ENCODE measurements at places on chromosomes 6 and 20.
A peak's percentile ranks its signal among the peaks of the same experiment; 100 is the strongest.

DNA sequence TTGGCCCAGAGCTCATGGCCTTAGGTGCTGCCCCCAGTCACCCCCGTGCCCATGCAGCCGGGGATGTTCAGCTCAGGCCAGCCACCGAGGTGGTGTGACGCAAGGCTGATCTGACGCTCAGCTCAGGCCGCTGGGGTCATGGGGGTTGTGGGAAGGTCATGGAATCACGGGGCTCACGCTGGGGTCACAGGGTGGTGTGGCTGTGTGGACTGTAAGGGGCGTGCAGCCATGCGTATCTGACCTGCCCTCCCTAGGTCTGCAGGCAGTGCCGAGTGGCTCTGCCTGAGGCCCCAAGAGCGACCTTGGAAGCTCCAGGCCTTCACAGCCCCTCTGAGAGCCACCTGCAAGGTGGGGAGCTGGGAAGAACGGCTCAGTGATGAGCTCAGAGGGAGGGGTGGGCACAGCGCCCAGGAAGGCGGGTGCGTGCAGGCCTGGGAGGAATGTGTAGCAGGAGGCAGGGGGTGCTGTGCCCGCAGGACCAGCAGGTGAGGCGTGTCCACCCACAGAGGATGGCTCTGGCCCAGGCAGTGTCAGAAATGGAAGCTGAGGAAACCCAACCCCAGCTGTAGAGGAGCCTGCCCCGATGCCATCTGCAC, 27.8 kb downstream of the CHRNA4 start:
- no peaks in the 10 kb centered on the region for H3K36me3 ChIP-seq
- DNase-seq, result no peak
- H3K27ac ChIP-seq, result no peak overlapping the region
- H3K27me3 ChIP-seq, result peaks cover 26% of the 10 kb centered on the region
- no peaks in the 10 kb centered on the region for H3K4me1 ChIP-seq

DNA sequence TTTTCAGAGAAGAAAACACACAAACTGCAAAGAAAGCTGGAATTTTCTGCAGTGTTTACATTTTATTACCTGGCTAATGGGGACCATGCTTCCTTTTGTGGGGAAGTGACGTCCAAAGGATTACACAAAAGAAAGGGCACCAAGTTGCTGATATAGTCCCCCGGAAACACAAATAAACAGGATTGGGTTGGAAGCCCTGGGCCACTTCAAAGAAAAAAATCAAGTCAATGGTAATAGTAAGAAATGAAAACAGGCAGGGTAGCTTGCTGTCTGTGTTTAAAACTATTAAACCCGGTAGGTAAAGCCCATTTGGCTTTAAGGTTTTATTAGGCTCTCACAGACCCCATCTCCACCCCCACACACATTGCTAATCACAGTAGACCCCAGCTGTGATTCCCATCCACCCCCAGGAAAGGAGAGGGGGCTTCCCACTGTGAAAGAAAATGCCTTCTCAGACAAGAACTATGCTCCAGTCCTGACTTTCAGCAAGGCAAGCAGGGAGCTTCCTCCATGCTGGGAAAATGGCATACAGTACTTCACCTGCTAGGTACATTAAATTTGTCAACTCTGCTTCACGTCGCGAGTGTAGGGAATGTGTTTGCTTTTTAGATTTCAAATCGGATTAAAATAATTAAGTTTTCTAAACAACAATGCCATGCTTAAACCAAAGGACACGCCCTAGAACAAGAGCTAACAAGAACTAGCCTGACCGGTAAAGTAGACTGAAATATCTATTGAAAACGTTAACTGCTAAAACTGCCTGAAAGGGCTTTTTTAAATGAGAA, 1.1 kb downstream of the PERP start:
- H3K36me3 ChIP-seq, result no peaks in the 10 kb centered on the region
- no peak overlapping the region for H3K27ac ChIP-seq
- H3K4me1 ChIP-seq, result peaks cover 16% of the 10 kb centered on the region
- H3K4me3 ChIP-seq, result peak overlapping the region; percentile 87
- H3K27me3 ChIP-seq, result peaks cover 37% of the 10 kb centered on the region

- no peak for DNase-seq
- peaks cover 10% of the 10 kb centered on the region for H3K36me3 ChIP-seq
- H3K4me1 ChIP-seq, result no peaks in the 10 kb centered on the region
- no peaks in the 10 kb centered on the region for H3K27me3 ChIP-seq
These were observed 91.2 kb downstream of the RALGAPA2 start for GRCh38 chr20:20621195-20621594.

- H3K36me3 ChIP-seq, result no peaks in the 10 kb centered on the region
- no peaks in the 10 kb centered on the region for H3K27me3 ChIP-seq
- H3K4me1 ChIP-seq, result no peaks in the 10 kb centered on the region
- no peak for DNase-seq
- H3K4me3 ChIP-seq, result no peak overlapping the region
These were observed 142.8 kb downstream of the ADGB start for GRCh38 chr6:146741609-146742008.

GRCh38 chr20:17904027-17904426, 64.6 kb downstream of the SNX5 start:
- peak; percentile 42 for DNase-seq
- no peak overlapping the region for H3K4me3 ChIP-seq
- no peaks in the 10 kb centered on the region for H3K36me3 ChIP-seq
- H3K27ac ChIP-seq, result no peak overlapping the region
- peaks cover 5% of the 10 kb centered on the region for H3K4me1 ChIP-seq

DNA sequence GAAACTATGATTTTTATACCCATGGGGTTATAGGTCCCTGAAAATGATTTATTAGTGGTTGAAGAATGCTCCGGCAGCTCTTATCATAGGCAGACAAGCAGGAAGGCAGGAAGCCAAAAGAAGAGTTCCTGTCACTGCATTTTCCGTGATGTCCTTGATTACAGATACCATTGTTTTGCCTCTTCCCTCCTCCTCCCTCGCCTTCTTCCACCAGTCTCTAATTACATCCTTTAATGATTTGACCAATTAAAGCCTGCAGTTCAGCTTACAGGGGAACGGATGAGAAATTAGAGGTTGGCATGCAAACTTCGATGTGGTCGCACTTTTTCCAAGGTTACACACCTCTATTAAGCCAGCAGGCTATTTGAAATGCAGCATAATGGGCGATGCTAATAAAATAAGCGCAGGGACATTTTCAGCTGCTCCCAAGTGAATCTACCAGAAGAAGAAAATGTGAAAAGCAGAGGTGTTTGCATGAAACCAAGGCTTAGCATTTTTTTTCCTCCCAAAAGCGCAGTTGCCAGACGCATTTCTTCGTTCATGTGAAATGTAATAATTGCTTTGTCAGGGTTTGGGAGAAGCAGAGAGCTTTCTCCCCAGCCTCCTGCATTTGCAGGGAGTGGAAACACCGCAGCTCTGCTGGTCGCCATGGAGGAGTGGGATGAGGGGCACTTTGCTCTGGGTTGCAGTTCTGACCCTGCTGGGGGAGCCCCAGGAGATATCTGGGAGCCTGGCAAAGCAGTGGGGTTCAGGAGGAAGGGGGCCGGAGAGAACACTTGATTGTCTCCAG, 6.0 kb downstream of the NOX3 start:
- H3K27ac ChIP-seq, result no peak overlapping the region
- peaks cover 14% of the 10 kb centered on the region for H3K4me1 ChIP-seq
- H3K36me3 ChIP-seq, result no peaks in the 10 kb centered on the region

- no peak for DNase-seq
- no peak overlapping the region for H3K27ac ChIP-seq
- H3K4me1 ChIP-seq, result no peaks in the 10 kb centered on the region
- H3K27me3 ChIP-seq, result no peaks in the 10 kb centered on the region
- H3K4me3 ChIP-seq, result no peak overlapping the region
These were observed 230.5 kb upstream of the KHDRBS2 start for GRCh38 chr6:62516291-62517141.

- H3K4me3 ChIP-seq, result no peak overlapping the region
- peaks cover 19% of the 10 kb centered on the region for H3K27me3 ChIP-seq
- no peaks in the 10 kb centered on the region for H3K36me3 ChIP-seq
- no peak for DNase-seq
These were observed 10.4 kb upstream of the FOXP4 start for GRCh38 chr6:41535766-41536165.

DNA sequence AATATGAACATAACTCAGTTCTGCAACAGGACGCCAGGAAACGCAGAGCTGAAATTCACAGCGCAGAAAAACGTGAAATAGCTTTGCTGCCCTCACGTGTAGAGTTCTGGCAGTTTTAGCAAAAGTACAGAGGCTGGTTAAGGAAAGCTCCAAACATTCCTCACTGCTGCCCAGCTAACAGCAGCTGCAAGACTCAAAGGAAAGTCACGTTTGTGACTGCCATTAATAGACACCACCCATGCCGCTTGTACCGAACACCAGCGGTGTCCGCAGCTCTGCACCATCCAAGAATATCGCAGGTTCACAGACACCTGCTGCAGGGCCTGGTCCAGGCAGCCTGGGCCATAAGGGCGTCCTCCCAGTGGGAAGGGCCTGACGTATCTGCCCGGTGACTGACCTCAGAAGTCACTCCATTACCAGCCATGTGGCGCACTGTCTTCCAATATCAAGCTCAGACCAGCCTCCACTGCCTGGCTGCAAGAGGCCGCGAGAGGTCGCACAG, 61.4 kb downstream of the WDR27 start:
- no peak for DNase-seq
- H3K27ac ChIP-seq, result no peak overlapping the region
- H3K36me3 ChIP-seq, result peaks cover 4% of the 10 kb centered on the region
- H3K4me1 ChIP-seq, result no peaks in the 10 kb centered on the region

GRCh38 chr20:23932256-23932655, 52.7 kb upstream of the CST5 start:
- H3K4me3 ChIP-seq, result no peak overlapping the region
- H3K4me1 ChIP-seq, result peaks cover 19% of the 10 kb centered on the region
- DNase-seq, result no peak
- no peaks in the 10 kb centered on the region for H3K27me3 ChIP-seq
- H3K27ac ChIP-seq, result no peak overlapping the region

DNA sequence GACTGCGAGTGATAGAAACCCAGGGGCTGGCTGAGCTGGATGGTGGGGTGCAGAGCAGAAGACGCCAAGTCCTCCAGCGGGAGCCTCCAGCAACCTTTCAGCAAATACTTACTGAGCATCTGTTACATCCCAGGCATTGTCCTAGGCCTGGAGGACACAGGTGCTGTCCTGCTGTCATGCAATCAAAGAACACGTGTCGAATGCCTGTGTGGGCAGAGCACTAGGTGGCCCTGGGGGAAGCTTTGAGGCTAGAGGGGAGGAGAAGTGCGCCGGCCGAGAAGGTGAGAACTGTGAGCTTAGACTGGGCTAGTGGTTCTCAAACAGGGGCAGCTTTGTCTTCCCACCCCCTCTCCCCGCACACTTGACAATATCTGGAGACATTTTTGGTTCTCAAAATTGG, 233.6 kb downstream of the BMP7 start:
- H3K4me1 ChIP-seq, result no peaks in the 10 kb centered on the region
- DNase-seq, result no peak
- H3K4me3 ChIP-seq, result no peak overlapping the region
- peaks cover 19% of the 10 kb centered on the region for H3K27me3 ChIP-seq
- no peaks in the 10 kb centered on the region for H3K36me3 ChIP-seq
- no peak overlapping the region for H3K27ac ChIP-seq

DNA sequence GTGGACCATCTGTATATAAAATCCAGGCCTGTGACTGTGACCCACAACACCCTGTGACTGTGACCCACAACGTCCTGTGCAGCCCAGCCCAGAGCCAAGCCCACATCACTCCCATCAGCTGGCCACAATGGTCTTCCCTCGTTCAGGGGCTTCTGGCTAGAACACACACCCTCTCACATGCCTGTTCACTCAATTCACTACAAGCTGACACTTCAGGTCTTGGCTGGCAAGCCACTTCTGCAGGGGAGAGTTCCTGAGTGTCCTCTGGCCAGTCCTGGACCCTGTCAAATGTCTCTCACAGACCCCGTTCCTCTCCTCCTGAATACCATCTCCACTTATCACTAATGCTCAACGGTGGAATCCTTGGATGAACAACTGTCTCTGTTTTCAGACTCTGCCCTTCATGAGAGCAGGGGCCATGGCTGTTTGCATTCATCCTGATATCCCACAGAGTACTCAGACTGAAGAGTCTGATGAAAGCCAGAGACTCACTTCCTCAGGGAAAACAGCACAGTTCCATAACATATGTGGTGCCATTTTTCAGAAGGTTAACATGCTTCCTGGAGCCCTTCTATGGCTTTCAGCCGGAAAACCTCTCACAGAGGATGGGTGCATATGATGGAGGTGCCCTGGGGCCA, 56.0 kb downstream of the MYH7B start:
- H3K4me1 ChIP-seq, result no peaks in the 10 kb centered on the region
- DNase-seq, result no peak
- peaks cover 25% of the 10 kb centered on the region for H3K36me3 ChIP-seq
- no peak overlapping the region for H3K27ac ChIP-seq
- no peak overlapping the region for H3K4me3 ChIP-seq

DNA sequence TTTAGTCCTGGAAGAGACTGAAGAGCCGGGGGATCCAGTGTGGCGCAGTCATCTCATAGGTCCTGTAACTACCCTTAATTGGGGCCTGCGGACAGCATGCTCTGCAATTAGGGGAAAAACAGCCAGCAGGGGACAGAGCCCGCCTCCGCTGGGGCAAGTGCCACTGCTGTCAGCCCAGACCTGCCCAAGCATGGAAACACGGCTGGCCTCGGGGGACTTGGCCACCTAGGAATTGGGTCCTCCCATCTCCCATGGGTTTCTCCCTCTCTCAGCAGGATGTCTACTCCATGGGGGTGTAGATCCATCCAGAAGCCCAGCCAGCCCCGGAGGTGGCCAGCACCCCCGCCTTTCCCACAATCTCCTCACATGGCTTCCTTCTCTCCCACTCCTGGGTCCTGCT, 3.6 kb downstream of the GHRH start:
- no peak for DNase-seq
- no peak overlapping the region for H3K27ac ChIP-seq
- H3K4me3 ChIP-seq, result no peak overlapping the region
- peaks cover 7% of the 10 kb centered on the region for H3K27me3 ChIP-seq

DNA sequence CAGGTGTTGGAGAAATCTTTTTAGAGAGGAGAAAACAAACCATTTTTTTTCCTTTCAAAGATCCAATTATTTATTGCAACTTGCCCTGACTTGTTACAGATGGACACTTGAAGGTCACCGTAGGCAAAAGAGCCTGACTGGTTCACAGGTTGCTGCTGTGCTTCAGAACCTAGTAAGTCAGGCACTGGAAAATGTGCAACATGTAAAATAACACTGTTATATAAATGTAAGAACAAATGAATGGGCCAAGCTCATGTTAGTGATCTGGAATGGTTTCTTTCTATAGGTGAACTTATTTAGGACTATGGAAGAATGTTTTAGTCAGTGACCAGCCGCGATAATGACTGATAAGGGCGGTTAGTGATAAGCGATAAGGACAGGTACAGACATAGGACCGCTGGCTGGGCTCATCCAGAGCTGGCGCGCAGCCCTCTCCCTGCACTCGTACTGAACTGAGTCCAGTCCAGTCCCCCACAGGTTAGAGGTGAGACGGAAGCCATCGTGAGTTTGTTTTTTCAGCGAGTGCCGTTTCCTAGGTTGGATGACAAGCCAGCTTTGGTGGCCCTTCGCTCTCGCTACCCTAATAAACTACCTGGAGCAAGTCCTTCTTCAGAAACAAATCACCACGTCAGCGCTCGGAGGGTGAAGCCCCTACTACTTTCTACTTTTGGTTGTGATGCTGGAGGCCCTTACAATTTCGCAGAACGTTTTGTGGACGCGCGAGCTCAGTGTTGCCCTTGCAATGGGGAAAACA, 94.4 kb upstream of the PRDM1 start:
- H3K27me3 ChIP-seq, result peaks cover 72% of the 10 kb centered on the region
- H3K27ac ChIP-seq, result peak overlapping the region; percentile 81
- peak; percentile 66 for DNase-seq
- H3K36me3 ChIP-seq, result no peaks in the 10 kb centered on the region
- peaks cover 16% of the 10 kb centered on the region for H3K4me1 ChIP-seq

GRCh38 chr20:49466114-49466912, 16.2 kb downstream of the KCNB1 start:
- H3K4me1 ChIP-seq, result no peaks in the 10 kb centered on the region
- no peak for DNase-seq
- H3K27me3 ChIP-seq, result peaks cover 15% of the 10 kb centered on the region
- H3K4me3 ChIP-seq, result no peak overlapping the region

GRCh38 chr20:4953881-4954280, 47.4 kb downstream of the SLC23A2 start:
- no peak for DNase-seq
- peaks cover 20% of the 10 kb centered on the region for H3K4me1 ChIP-seq
